ENCODE measurements at places on chromosomes 5 and 9. TPM values are rescaled to one million over a fixed set of nuclear protein-coding genes. Genes with fewer than 3 reads are reported as not detected.
A peak's percentile ranks its signal among the peaks of the same experiment; 100 is the strongest.

- DNase-seq, result no peak
- H3K27me3 ChIP-seq, result no peaks in the 10 kb centered on the region
- H3K4me1 ChIP-seq, result no peaks in the 10 kb centered on the region
- peak overlapping the region; percentile 12 for H3K27ac ChIP-seq
- no peak overlapping the region for H3K4me3 ChIP-seq
Observed at GRCh38 chr9:128175726-128176125, 15.6 kb downstream of the CIZ1 start.

GRCh38 chr9:13810510-13810909 is 503.4 kb downstream of the NFIB start:
- DNase-seq, result no peak
- H3K36me3 ChIP-seq, result no peaks in the 10 kb centered on the region
- H3K27me3 ChIP-seq, result no peaks in the 10 kb centered on the region
- H3K27ac ChIP-seq, result no peak overlapping the region

DNA sequence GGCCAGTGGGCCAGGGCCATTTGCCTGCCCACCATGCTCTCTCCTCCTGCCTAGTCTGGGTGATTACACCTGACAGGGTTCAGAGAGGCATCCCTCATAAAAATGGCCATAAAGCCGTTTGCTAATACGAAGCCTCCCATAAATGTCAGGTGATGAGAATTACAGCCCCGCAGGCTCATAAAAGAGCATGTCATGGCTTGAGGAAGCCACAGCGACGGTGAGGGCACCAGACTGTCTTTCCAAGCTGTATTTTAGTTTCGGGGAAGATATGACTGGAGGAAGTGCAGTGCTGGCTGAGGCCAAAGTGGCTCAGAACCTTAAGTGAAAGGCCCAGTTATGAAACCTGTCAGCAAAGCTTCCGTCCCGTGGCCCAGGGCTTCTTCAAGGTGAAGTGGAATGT is 18.5 kb upstream of the TCERG1 start:
- no peaks in the 10 kb centered on the region for H3K36me3 ChIP-seq
- no peaks in the 10 kb centered on the region for H3K27me3 ChIP-seq
- DNase-seq, result no peak

DNA sequence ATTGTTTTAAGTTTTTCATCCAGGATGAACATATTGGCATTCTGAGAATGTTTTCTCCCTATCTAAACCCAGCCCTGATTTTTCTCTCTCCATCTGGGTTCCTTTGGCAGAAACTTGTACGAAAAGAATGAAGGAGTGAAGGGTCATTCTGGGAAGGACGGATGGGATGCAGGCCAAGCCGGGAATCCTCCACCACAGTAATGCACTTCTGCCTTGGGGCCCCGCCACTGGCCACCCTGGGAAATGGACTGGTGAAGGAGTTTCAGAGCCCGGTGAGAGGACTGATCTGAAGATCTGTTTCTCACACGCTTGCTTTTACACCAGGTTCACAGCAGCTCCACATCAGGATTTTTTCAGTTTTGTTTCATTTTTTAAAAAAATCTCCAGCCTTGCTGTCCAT is 554.8 kb downstream of the BNC2 start:
- H3K4me3 ChIP-seq, result no peak overlapping the region
- DNase-seq, result peak; percentile 48
- no peaks in the 10 kb centered on the region for H3K27me3 ChIP-seq
- H3K4me1 ChIP-seq, result no peaks in the 10 kb centered on the region

- no peak overlapping the region for H3K27ac ChIP-seq
- H3K27me3 ChIP-seq, result no peaks in the 10 kb centered on the region
- DNase-seq, result no peak
- no peak overlapping the region for H3K4me3 ChIP-seq
- H3K36me3 ChIP-seq, result no peaks in the 10 kb centered on the region
- H3K4me1 ChIP-seq, result no peaks in the 10 kb centered on the region
Observed at GRCh38 chr5:131460867-131461572, 174.0 kb downstream of the RAPGEF6 start.

DNA sequence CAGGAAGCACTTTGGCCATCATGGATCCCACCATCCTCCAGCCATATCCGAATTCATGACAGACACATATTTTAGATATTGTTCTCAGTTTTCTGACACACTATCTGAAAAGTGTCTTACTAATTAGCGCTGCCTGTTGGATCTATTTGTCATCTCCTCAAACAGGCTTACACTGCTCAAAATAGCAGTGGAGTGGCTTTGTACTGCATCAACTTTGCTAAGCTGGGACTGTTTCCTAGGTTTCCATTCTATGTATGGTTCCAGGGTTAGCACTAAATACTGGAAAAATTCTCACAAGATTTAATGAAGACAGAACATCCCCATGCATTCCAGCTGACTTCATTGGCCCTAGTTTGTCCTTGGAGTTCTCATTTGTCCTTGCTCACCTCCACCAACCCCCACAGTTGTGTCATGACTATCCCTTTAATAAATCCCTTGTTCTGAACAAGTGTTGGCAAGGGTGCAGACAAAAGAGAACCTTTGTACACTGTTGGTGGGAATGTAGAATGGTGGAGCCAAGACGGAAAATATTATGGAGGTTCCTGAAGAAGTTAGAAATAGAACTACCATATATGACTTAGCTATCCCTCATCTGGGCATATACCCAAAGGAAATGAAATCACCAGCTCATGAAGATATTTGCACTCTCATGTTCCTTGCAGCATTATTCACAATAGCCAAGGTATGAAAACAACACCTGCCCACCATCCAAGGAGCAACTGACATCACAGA is 136.5 kb upstream of the RAI14 start:
- peak overlapping the region; percentile 40 for H3K27ac ChIP-seq
- no peak overlapping the region for H3K4me3 ChIP-seq
- H3K36me3 ChIP-seq, result no peaks in the 10 kb centered on the region
- H3K27me3 ChIP-seq, result no peaks in the 10 kb centered on the region

DNA sequence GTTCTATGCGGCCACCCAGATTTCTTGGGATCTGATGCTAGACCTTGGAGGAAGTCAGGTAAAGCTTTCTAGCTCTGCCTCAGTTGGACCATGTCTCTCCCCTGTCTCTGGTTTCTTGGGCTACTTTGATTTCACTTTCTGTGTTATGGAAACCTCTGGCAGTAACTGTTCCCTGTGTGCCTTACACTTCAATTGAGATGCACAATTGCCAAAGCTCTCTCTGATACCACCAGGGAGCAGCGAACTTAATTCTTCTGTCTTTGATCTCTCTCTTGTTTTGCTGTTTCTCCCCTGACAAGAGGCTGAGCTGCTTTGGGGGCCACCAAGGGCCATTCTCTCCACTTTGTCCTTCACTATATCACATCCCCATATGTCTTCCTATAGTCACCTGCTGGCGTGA is 61.4 kb downstream of the PGM5 start:
- H3K36me3 ChIP-seq, result no peaks in the 10 kb centered on the region
- peak overlapping the region; percentile 59 for H3K27ac ChIP-seq
- no peak for DNase-seq

GRCh38 chr9:114911167-114911821 is 19.1 kb downstream of the TNFSF8 start:
- no peak for DNase-seq
- H3K36me3 ChIP-seq, result no peaks in the 10 kb centered on the region
- peaks cover 10% of the 10 kb centered on the region for H3K4me1 ChIP-seq
- no peak overlapping the region for H3K27ac ChIP-seq
- H3K27me3 ChIP-seq, result no peaks in the 10 kb centered on the region

DNA sequence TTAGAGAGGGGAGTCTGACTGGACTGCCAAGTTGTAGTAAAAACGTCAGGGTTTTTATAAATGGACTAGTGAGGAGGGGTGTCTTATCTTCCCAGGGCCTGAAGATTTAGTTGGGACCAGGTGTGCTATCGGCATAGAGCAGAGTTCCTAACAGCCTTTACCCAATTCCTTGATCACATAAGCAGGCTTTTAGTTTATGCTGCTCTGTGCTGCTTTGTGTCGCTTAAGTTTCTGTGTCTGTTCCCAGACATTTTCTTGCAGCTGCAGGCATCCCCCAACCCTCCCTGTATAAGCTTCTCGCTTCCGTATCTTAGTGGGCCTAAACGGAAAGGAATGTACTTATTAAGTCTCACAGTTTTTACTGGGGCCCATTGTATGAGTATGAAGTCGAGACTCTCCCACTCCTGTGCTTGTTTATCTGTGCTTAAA is 2.6 kb upstream of the SMC5 start:
- no peaks in the 10 kb centered on the region for H3K4me1 ChIP-seq
- no peak for DNase-seq
- no peaks in the 10 kb centered on the region for H3K27me3 ChIP-seq
- H3K36me3 ChIP-seq, result no peaks in the 10 kb centered on the region
- peak overlapping the region; percentile 95 for H3K27ac ChIP-seq
- H3K4me3 ChIP-seq, result peak overlapping the region; percentile 28

DNA sequence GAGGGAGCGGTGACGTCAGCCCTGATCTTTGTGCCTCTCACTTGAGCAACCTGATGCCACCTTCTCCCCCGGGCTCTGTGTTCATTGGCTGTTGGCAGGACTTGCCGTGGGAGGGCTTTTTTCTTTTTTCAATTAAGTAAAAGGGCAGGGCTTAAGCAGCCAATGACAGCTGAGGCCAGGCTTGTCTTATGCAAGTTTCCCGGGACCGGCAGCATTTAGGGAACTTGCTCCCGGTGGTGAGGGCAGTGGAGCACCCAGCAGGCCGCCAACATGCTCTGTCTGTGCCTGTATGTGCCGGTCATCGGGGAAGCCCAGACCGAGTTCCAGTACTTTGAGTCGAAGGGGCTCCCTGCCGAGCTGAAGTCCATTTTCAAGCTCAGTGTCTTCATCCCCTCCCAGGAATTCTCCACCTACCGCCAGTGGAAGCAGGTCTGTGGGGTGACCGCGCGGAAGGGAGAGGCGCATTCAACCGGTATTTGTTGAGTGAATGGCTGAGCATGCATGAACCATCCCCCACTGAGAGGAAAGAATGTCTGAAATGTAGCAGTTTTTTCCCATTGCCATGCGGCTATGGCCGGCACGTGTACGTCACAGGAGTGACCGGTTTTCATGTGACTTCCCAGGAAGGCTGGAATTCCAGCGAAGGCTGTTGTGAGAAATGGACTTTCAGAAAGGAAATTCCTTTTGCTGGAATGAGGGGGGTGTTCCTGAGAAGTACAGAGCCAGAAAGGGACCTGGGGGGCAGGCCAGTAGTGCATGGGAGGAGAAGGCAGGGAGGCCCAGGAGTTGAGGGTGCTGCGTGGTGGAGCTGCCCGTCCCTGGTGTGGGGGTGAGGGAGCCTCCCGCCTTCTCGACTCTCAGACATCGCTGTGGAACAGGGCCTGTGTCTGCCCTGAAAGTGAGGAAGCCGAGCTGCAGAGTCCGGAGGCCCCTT is 29.0 kb downstream of the PTGES2 start:
- peaks cover 56% of the 10 kb centered on the region for H3K4me1 ChIP-seq
- peaks cover 26% of the 10 kb centered on the region for H3K36me3 ChIP-seq
- peak overlapping the region; percentile 98 for H3K27ac ChIP-seq
- DNase-seq, result peak; percentile 99
- no peaks in the 10 kb centered on the region for H3K27me3 ChIP-seq

Gene TNFSF8
- 3.0 TPM for total RNA-seq

Gene ANKRD34B
- not detected for total RNA-seq

Gene TTC23L
- total RNA-seq, result 0.16 TPM

Gene TLR4
- 10.5 TPM for total RNA-seq
